ENCODE measurements at places on chromosomes 11 and 22.

DNA sequence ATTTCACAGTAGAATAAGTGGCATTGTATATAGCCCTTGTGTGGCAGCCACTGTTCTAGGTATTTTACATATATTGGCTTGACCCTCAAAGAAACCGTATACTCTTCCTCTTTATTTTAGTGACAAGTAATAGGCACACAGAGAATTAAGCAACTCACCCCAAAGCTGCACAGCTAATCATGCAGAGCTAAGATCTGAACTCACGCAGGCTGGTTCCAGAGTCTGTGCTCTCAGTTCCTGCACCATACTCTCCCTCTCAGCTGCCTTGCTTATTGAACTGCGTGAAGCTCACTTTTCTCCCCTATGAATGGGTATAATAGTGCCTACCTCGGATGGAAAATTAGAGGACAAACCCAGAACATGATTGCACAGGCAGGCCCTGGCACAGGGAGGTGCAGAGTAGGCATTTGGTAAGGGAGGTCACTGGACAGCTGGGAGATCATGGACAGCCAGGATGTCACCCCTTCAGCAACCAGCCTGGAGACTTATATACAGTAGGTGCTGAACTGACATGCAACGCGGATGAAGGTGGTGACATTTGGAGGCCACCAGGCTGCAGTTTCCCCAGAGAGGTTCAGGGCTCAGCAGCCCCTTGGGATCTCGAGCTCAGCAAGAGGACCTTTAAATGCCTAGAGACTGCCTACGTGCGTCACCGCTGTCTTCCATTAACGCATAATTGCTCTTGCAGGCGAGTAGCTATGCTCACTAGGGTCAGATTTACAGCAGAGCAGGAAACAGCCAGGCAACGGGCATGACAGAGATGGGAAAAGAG is 78.4 kb upstream of the TP53I11 start:
- DNase-seq = no peak

DNA sequence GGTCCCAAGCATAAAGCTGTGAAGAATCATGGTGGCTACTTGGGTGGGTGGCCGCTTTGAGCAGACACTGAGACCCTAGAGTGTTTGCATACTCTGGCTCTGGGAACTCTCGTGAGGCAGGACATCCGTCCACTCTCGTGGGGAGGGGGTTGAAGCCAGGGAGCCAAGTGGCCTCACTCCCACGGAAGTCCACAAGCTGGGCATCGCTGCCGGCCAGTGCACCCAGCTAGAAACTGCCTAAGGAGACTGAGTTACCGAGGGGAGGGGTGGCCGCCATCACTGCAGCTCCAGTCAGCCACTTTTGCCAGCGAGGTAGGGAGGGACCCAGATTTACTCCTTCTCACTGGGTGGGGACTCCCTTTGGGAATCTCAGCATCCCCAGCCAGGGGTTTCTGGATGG is 20.5 kb downstream of the MRGPRX2 start:
- DNase-seq = no peak

- no peak for DNase-seq
Observed at GRCh38 chr11:73158356-73159051, 16.4 kb upstream of the FCHSD2 start.

GRCh38 chr11:69667619-69668604 is 7.2 kb downstream of the LTO1 start:
- no peak for DNase-seq

- DNase-seq = no peak
Observed at GRCh38 chr11:12377106-12377823, at the start of gene PARVA. PARVA (plus strand) TSS chr11:12377571; CDS start chr11:12377648, 77 bp downstream.

DNA sequence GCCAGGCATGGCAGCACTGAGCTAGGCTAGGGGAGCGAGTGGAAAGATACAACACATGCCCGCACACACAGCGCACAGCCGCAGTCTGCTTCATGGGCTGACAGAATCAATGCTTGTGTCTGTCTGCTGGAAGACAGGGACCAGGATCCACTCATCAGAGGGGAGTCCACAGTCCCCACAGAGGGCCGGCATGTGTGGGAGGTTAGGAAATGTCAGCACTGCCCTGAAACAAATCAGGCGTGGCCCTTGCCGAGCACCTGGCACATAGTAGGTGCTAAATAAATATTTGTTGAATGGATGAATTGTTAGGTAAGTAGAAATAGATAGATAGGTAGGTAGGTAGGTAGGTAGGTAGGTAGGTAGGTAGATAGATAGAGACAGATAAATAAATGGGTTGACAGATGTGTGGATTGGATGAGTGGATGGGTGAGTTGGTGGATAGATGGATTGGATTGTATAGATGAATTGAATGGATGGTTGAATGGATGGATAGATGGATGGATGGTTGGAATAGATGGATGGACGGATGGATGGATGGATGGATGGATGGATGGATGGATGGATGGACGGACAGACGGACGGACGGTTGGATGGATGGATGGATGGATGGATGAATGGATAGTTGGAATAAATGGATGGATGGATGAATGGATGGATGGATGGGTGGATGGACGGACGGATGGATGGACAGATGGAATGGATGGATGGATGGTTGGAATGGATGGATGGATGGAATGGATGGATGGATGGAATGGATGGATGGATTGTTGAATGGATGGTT is 3.3 kb downstream of the SLC22A12 start:
- DNase-seq = no peak

- no peak for DNase-seq
Observed at GRCh38 chr11:62104816-62105653, 18.8 kb upstream of the INCENP start.

DNA sequence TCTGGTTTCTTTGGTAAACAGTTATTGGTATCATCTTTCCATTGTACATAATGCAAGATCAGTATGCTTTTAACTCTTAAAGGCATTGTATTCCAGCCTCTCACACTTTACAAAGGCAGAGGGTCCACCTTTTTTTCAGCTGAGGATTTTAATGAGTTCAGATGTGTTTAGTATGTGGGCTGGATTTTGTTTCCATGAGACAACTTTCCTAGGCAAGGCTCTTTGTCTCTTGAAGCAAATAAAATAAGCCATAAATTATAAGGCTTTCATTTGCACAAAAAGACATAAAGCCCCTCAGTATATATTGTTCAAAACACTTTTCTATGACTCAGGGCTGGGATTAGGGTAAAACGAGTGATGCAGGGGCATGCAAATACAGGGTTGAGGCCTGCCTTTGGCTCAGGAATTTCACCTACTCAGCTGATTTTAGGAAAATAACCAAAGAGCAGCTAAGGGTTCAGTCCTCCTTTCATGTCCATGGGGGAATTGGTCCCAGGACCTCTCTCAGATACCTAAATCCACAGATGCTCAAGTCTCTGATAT is 7.6 kb downstream of the MMP20 start:
- no peak for DNase-seq

- no peak for DNase-seq
Observed at GRCh38 chr22:23755711-23756110, 1.5 kb upstream of the VPREB3 start.

- DNase-seq = no peak
Observed at GRCh38 chr11:10450462-10451425, 4.3 kb upstream of the AMPD3 start.

GRCh38 chr11:121683791-121684190 is 231.0 kb upstream of the SORL1-AS1 start:
- no peak for DNase-seq

- DNase-seq = no peak
Observed at GRCh38 chr11:132048040-132048439, 677.6 kb downstream of the NTM start.

GRCh38 chr11:57121996-57122395 is 59.8 kb upstream of the LRRC55 start:
- DNase-seq = no peak

DNA sequence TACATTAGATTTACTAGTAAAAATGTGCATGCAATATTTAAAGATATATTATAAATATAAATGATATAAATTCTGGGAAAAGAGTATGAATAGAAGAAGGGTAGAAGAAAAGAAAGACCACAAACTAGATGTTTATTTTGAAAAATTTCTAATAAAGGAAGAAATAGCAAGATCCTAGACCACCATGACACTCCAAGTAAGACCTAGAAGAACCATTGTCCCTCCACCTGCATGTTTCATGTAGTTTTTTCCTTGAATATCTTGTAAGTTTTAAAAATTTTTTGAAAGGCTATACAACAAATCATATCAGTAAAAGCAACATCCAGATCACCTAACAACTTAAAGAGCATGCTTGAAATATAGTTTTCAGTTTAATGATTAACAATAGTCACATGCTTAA is 46.8 kb downstream of the ARHGAP32 start:
- no peak for DNase-seq

- DNase-seq = no peak
Observed at GRCh38 chr11:73359930-73360742, 16.1 kb upstream of the RELT start.

DNA sequence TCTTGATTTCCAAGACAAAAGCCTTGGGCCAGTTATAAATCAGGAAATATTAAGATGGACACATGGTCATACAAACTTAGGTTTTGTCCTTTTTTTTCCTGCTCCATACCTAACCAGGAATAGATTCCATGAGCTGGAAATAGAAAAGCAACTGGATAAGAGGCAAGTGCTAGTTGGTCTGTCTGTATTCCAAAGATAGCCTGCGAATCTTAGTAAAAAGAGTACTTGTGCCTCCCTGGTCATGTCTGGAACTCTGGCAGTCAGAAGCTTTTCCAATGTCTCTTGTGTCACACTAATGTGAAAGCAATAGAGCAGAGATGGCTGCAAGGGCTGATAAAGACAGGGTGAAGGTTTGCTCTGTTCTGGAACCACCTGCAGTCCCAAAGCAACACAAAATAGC is 590.2 kb upstream of the ANO5 start:
- no peak for DNase-seq

- no peak for DNase-seq
Observed at GRCh38 chr11:62088331-62088933, 35.4 kb upstream of the INCENP start.

- no peak for DNase-seq
Observed at GRCh38 chr11:74615311-74615710, 22.9 kb downstream of the POLD3 start.

GRCh38 chr11:528815-529727 is 6.3 kb downstream of the HRAS start:
- no peak for DNase-seq

GRCh38 chr11:32487270-32487669 is 51.9 kb upstream of the WT1 start:
- no peak for DNase-seq

DNA sequence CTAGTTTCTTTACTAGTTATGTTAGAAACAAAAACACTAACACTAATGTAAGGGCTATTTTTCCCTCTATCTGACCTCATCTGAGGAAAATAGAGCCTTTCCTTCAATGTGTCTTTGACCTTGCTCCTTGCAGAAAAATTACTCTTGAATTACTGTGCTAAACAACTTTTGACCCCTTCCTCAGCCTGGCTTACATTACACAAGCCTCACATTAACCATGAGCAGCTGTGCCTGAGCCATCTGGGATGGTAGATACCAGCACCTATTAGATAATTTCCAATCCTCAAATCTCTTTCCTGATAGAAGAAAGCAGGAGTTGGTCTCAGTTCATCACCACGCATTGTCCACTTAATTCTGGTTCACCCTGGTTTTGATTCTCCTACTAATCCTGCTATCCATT is 134.4 kb upstream of the NCAM1 start:
- DNase-seq = no peak

DNA sequence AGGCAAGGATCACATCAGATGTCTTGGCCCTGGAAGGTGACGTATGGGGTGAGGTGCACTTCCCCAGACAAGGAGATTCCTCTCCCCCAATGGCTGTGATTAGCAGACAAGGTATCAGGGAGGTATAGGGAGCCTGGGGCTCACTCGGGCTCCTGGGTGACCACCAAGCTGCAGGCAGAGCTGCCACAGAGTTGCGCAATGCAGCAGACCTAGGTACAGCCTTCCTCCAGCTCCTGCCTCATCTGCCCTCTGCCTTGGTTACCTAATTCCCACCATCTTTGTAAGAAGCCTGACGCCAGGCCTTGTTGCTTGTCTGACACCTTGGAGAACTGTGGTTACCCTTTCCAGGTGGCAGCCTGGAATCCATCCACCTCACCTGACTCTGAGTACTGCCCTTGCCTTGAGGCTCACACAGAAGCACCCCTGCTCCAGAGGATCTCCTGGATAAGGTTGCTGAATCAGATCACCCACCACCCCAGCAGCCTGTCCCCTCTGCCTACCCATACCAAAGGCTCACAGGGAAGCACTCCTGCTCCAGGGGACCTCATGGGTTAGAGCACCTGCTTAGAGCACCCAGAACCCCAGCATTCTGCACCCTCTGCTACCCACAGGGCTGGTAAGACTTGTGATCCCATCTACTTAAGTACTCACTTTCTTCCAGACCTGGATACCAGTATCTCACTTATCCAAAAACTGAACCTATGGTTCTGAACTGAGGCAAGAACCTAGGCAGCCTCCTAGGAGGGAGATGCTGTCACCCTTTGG is 40.4 kb downstream of the GAB4 start:
- no peak for DNase-seq

DNA sequence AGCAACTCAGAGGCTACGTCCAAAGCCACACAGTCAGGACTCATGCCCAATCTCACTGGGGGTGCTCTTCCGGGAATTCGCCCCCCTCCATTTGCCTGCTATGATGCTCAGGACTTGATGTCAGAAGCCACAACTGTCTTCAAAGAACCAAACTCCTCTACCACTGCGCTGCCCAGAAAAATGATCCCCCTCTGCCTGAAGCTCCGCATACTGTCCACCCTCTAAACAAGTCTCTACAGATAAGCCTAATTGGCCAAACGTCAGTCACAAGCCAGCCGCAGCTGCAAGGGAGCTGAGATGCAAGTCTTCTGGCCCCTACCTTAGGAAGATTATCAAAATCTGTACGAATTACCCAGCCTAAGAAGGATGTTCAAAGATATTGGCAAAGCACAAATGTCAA is 294.6 kb downstream of the BUD13 start:
- no peak for DNase-seq

- no peak for DNase-seq
Observed at GRCh38 chr22:27780161-27780575, 21.4 kb downstream of the MN1 start.

DNA sequence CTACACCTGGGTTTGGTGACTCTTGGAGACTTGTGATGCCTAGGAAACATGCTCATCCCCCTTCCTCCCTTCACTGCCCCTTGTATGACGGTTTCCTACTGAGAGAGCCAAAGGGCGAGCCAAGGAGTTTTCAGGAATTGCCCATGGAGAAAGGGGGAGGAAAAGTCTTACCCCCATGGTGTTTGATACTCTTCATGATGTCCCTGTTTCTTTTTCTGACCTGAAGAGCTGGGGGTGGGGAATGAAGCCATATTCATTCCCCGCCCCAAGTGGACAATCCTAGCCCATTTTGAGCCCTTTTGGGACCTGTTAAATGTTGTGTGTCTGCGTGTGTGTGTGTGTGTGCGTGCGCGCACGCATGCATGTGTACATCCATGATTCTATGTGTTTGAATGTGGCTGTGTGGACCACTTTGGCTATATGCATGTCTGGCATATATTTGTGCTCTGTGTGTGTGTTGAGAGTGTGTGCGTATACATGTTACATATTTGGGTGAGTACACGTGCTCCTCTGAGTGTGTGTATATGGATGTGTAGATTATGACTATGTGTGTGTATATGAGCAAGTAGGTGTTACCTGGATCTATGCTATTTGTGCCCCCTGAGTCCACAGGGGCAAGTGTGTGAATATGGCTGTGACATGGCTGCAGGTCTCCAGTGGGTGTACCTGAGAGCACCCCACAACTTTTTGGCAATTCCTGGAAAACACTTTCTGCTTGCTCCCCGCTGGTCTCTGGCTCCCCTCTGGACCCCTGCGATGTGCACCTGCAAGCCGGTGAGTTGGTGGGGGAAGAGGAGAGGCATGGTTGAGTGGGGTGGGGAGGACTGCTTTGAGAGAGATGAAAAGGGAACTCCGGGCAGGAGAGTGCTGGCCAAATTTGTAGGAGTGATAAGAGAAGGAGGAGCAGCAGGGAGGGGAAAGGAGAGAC is 24.6 kb downstream of the OTOG start:
- DNase-seq = no peak

All from epithelial cell of prostate (primary cell).